ENCODE measurements at places on chromosomes 6 and 20.

- no peak for DNase-seq
Measured at GRCh38 chr20:25315418-25316210, 67.7 kb downstream of the PYGB start.

GRCh38 chr6:37763413-37763812 lies 56.1 kb upstream of the ZFAND3 start:
- DNase-seq = no peak

DNA sequence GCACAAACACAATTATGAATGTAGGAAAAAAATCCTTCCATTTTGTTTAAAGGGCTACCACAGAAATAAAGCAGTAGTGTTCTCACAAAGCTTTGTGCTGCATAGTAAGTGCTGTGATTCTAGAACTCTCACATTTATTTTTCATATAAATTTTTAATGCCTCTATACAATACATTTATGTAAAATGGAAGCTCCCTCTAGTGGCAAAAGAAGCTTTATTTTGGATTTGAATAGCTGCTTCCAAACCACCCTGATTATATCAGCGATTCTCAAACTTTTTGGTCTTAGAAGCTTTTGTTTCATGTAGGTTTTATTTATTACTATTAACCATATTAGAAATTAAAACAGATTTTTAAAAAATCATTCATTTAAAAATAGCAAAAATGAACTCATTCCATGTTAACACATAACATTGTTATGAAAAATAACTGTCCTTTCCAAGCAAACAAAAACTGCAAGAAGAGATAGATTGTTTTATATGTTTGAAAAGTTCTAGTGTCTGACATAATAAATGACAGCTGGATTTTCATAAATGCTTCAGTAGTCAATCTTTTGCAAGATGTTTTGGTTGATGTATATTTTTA lies 38.4 kb downstream of the HS3ST5 start:
- DNase-seq = no peak

DNA sequence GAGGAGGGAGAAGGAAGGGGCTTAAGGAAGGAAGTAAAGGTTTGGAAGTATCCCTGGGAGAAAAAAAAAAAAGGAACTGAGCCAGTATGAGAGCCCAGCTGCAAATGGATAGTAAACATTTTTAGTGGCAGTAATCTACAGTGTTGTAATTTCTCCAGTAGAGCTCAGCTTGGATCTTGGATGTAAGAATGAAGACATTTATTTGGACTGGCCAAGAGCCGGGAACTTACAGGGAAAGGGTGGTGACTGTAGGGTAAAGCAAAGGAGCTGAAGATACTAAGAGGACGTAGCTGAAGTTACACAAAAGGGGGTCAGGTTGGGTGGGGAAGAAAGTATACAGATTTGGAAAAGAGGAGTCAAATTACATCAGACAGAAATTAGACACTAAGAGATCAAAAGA lies 13.5 kb downstream of the EEF1E1 start:
- no peak for DNase-seq

DNA sequence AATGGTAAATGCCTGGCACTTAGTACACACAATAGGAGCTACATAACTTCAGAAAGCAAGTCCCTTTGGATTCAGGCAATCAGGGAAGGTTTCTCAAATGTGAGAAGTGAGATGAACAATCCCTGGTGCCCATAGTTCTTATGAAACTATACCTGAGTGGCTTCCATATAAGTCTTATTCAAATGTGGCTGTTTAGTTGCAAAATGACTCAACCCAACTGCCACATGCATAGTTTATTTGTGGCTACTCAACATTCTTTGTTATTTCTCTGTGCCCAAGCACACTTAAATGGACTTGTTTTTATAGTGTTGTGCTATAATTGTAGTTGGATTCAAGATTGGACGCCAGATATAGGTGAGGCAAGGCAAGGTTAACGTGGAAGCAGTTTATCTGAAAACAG lies 93.7 kb upstream of the ATXN1 start:
- DNase-seq = no peak

DNA sequence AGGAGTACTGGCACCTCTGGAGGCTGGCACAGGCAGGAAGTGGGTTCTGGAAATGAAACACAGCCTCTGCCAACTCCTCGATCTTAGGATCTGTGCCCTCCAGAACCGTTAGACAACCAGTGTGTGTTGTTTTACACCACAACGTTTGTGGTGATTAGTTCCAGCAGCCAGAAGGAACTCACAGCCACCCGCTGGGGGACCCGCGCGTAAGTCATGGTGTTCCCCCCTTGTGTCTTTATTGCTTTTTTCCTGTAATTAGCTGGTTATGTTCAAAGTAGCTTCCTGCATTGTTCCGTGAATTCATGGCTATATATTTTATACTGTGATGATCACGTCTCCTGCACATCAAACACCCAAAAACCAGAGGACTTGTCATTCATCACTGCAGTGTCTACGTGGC lies 117.4 kb downstream of the RNASET2 start:
- DNase-seq = no peak

DNA sequence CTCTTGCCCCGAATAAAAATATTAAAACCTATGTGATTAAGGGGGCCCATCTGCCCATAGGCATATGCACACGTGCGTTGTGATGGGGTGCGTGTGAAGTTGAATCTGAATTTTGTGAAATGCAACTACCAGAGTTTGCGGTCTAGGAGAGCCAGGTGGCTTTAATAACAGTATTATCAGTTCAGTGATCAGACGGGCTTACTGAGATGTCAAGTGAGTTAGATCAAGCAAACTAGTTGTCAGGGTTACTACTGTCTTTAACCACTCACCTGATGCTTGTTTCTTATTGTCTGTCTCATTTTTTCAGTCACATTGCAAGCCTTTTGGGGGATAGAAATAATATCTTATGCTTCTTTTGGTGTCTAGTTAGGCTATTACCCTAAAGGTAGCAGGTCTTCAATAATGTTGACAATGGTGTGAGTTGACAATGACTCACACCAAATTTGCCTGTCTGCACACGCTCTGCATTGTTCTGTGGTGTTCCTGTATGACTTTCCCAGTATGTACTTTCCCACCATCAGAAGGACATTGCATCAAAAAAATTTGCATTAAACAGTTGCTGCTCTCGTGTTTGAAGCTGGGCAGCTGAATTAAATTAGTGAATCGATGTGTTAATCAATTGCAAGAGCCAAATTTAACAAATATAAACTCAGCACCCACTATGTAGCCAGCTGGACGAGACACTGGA lies 103.1 kb upstream of the NAA20 start:
- DNase-seq = no peak

DNA sequence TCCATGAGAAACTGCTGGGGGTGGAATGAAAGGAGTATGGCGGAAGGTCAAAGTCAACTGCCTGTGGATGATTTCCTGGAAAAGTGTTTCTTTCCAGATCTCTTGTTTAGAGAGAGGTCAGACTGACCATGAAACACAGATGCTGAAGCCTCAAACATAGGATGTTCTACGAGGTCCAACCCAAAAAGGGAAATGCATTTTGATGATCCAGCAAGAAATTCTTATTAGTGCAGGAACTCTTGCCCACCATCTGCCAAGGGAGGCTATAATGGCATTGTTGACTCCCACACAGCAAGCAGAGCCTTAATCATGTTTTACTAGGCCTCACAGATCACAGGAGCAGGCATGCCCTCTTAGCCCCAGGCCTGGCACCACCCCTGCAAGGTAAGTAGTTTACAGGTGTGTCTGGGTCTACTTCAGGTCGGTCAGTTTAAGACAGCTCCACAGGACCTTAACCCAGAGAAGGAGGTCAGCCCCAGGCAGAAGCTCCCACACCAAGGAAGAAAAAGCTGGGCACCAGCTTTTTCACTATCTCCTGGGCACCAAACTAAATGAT lies 67.6 kb upstream of the CNKSR3 start:
- no peak for DNase-seq

DNA sequence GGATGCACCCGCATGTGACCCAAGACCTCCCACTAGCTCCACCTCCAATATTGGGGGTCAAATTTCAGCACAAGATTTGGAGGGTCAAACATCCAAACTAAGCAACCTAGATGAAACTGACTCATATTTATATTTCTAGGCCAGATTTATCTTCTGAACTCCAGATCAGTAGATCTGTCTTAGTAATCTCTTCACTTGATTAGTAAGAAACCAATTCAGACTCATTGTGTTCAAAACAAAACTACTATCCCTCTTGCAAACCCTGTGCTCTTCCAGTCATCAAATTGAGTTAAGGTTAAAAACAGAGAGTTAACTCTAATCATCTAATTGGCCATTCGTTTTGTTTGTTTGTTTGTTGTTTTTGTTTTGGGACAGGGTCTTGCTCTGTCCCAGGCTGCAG lies 43.3 kb downstream of the MKKS start:
- no peak for DNase-seq

DNA sequence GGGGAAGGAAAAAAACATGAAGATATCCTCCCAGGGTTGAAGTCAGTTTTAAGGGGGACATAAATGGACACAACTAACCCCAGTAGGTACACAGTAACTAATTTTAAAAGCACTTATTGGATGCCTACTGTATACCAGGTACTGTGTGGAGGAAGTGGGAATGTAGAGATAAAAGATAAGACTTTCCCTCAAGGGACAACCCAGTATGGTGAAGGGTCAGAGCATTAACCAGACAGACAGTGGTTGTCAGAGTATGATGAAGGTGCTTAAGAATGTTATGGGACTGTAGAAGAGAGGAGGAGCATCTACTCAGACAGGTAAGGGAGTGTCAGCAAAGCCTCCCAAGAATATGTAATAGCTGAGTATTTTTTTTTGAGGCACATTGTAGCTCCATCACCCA lies 906 bp downstream of the ABCF1 start:
- DNase-seq = no peak

DNA sequence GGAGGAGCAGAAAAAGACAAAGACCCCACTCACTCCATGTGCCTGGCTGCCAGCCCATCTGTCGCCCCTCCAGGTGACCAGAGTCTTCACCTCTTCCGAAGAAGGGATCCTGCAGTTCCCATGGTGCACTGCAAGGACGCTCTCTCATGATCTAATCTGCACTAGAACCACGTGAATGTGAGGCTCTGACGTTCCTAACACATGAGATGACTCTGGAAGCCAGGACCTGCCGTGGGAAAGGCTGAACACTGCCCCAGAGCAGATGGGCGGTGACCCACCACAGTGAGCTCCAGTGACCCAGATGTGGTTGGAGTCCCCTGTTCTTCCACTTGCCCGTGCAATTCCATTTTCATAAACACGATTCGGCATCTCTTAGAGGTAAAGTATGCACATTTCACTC lies 39.6 kb upstream of the PDE10A start:
- DNase-seq = no peak

DNA sequence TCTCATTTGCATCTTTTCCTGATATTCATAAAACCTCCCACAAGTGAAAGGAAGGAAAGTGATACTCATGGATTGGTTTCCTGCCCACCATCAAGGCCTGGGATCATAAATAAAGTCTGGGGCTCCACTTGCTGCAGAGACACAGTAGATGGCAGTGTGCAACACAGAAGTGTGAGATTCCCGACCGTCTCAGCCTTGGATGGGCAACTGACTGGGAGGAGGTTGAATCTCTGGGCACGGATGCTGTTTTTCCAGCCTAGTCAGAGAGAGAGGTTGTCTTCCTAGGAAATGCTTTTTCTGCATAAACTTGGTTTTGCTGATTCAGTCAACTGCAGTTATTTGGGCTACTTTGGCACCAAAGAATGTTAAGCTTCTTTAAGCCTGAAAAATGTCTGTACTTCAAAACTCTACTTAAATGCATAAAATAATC lies 9.9 kb upstream of the RFPL4B start:
- peak; percentile 60 for DNase-seq

GRCh38 chr6:71977884-71978283 lies 91.5 kb downstream of the RIMS1 start:
- DNase-seq = no peak

DNA sequence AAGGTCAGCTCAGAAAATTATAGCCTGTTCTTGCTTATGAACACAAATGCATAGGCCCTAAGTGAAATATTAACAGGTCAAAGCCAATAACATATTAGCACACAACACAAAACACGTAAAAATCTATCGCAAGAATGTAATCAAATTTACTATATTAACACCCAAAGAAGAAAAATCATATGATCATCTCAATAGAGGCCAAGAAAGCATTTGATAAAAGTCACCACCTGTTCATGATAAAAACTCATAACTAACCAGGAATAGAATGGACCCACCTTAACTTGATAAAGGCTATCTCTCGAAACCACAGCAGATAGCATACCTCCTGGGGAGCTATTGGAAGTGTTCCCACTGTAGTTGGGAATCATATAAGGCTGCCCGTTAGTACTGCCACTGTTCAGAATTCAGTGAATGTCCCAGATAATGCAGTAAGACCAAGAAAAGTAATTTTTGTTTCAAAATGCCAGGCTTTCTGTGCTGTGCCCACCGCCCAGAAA lies 21.6 kb downstream of the POFUT1 start:
- no peak for DNase-seq

GRCh38 chr6:166423781-166424180 lies 41.0 kb upstream of the MPC1 start:
- DNase-seq = no peak

GRCh38 chr6:48826152-48826515 lies 636.9 kb downstream of the MMUT start:
- no peak for DNase-seq

GRCh38 chr20:23869520-23869919 lies 10.0 kb downstream of the CST5 start:
- no peak for DNase-seq

GRCh38 chr6:48449002-48449401 lies 338.0 kb upstream of the PTCHD4 start:
- DNase-seq = no peak

GRCh38 chr6:56345376-56345995 lies 98.1 kb upstream of the COL21A1 start:
- no peak for DNase-seq

- DNase-seq = peak; percentile 54
Measured at GRCh38 chr20:415820-416322, 7.8 kb downstream of the RBCK1 start.

DNA sequence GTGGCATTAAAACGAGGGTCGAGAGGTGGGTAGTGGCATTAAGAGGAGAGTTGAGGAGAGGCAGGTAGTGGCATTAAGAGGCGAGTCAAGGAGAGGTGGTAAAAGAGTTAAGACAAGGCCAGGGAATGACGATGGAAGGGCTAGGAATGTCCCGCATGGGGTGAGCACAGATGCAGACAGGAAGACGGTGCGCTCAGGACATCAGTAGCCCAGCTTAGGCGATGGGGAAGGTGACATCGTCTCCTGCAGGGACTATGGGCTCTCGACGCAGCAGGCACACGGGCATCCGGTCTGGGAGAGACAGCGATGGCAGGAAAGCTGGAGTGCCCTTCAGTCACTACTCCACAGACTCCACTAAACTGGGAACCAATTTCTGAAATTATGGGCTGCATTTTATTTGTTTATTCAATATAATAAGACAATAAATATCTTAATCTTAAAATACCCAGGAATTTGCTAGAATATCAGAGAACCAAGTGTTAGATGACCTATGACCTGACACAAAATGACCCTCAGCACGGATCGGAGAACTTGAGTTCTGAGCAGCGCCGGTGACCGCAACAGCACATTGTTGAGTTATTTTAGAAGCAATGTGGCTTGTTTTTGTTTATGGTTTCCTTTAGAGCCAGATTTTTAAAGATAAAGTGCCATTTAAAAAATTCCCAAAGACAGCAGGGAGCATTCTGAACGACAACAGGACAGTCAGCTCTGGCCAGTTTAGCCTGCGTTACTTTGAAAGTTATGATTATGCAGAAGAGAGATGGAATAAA lies 177.7 kb downstream of the SMOC2 start:
- DNase-seq = no peak

GRCh38 chr20:8645326-8645725 lies 423.6 kb upstream of the PLCB4 start:
- no peak for DNase-seq

GRCh38 chr6:161169696-161170095 lies 104.2 kb downstream of the AGPAT4 start:
- no peak for DNase-seq

Data from psoas muscle (tissue), 8 donors.